NCI-H1048 (cell line): ENCODE measurements at places on chromosomes 1 and 21.

GRCh38 chr1:115829023-115829674 is 11.8 kb downstream of the NHLH2 start:
- DNase-seq = no peak

GRCh38 chr1:89939059-89939570 is 55.8 kb upstream of the ZNF326 start:
- no peak for DNase-seq

DNA sequence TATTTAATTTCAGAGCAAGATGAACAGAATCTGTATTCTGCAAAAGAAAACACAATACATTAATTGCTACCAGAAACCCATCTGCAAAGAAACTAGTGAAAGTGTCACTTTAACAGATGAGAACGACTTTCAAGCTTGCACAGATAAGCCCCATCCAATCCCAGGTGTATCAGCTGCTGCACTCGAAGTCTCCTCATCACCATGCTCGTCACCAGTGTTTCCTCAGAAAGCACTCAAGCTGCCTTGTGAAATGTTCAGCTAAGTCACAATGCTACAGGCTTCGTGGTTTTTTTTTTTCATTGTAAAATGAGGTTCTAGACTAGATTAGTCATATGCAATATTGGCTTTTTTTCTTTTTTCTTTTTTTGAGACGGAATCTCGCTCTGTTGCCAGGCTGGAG is 3.3 kb upstream of the TOMM20 start:
- no peak for DNase-seq

GRCh38 chr1:84749427-84749826 is 59.2 kb upstream of the SSX2IP start:
- DNase-seq = no peak

GRCh38 chr1:37878071-37878470 is 18.7 kb upstream of the MTF1 start:
- DNase-seq = no peak

GRCh38 chr1:40257313-40257687 is 736 bp upstream of the ZMPSTE24 start:
- no peak for DNase-seq

DNA sequence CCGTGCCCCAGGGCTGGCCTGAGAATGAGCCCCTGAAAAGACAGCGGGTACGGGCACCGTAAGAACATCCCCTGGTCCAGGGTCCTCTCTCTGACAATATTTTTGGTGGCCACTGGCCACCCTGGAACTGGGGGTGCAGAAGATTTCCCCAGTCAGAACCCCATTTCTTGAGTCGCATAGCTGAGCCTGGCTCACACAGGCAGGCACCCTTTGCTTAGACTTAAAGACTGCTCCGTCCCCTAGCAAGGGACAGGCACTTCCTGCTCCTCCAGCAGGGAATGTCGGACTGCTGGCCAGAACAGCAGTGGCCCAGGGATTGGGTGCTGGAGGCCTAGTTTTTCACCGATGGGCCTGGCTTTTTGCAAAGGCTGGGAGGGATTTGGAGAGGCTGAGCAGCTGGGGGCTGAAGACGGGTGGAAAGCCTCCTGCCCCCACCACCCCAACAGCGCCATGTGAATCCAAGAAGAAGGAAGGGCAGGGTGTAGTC is 4.3 kb downstream of the OLIG2 start:
- no peak for DNase-seq

- no peak for DNase-seq
Observed at GRCh38 chr1:3983181-3983580, 83.1 kb upstream of the C1orf174 start.

DNA sequence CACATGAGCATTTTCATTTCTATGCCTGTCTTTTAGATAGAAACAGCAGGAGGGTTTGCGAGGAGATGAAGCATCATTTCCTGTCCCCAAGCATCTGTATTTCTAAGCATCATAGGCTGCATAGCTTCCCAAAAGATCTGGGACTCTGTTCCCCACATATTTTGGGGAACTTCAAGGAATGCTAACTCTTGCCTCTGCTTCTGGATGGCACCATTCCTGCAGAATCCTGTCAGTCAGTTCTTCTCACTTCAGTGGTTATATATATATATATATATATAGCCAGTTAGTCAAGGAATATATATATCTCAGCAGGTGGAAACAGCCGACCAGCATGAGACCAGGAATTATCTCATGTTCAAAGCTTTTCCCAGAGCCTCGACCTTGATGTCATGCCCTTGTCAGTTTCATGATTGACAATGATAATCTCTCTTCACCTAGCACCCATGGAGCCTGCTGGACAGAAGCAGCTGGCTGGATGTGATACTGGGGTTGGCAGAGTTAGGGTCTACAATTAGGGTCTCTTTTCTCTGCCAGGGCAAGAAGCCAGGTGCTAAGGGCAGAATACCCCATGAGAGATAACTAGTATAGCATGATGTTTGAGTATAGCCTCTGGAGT is 2.4 kb downstream of the PFKFB2 start:
- no peak for DNase-seq

GRCh38 chr1:9687120-9687873 is 35.8 kb downstream of the PIK3CD start:
- DNase-seq = peak; percentile 31

DNA sequence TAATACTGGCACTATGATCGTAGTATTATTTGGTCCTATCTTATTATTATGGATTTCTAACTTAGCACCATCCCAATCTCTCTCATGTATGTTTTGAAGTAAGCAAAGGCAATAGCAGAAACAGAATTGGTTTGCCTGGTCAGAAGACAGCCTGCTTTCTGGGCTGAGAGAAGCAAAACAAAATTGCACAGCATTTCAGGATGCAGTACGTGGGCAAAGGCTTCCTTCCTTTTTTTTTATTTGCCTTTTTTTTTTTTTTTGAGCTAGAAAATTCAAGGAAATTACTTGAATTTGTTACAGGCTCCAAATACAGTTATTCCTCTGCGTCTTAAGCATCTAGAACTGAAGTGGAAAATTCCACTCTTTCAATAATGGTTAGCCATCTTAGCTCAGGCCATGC is 8.8 kb downstream of the CDA start:
- no peak for DNase-seq

DNA sequence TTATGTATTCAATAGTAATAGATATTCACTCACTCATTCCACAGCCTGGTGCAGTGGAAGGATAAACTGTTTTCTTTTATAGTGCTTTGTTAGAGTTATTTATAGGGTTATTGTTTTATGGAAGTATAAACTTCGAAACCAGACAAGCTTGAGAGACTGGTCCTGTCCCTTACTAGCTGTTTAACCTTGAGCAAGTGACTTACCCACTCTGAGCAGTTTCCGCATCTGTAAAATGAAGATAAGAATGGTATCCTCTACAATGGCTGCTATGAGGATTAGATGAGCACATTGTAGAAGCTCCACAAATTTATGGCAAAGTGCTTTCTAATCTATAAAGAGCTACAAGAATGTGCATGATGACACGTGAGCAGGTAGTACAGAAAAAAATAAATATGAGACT is 30.8 kb upstream of the EPS15 start:
- DNase-seq = no peak

GRCh38 chr21:14686466-14687267 is 140.6 kb upstream of the SAMSN1 start:
- DNase-seq = no peak

DNA sequence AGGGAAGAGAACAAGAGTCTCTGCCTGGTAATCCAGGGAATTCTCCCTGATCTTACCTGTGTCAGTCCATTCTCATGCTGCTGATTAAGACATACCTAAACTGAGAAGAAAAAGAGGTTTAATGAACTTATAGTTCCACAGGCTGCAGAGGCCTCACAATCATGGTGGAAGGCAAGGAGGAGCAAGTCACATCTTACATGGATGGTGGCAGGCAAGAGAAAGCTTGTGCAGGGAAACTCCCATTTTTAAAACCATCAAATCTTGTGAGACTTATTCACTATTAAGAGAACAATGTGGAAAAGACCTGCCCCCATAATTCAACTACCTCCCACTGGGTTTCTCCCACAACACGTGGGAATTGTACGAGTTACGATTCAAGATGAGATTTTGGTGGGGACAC is 34.2 kb upstream of the LRRC8B start:
- DNase-seq = no peak

GRCh38 chr21:33976082-33977016 is 60.7 kb upstream of the ATP5PO start:
- DNase-seq = no peak

DNA sequence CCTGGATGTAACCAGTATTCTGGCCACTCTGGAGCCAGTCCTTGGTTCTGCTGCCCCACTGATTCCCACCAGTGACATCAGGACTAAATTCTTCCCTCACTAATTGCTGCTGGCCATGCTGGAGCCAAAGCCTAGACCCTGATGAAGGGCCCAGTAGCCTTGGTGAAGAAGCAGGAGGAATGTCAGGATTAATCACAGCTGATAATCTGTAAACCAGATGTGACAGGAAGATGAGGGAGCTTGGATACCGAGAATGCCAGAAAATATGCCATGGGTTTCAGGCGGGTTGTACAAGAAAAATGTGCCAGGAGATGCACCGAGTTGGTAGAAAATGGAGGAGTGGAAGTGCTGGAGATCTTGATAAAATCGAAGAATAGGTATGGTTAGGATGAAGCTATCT is 119.0 kb upstream of the PPP2R5A start:
- DNase-seq = no peak

GRCh38 chr1:115338457-115338820 is 390 bp upstream of the NGF start:
- DNase-seq = no peak
